OCI-M1 (cell line): ENCODE measurements at places on chromosomes 1 and 21.

DNA sequence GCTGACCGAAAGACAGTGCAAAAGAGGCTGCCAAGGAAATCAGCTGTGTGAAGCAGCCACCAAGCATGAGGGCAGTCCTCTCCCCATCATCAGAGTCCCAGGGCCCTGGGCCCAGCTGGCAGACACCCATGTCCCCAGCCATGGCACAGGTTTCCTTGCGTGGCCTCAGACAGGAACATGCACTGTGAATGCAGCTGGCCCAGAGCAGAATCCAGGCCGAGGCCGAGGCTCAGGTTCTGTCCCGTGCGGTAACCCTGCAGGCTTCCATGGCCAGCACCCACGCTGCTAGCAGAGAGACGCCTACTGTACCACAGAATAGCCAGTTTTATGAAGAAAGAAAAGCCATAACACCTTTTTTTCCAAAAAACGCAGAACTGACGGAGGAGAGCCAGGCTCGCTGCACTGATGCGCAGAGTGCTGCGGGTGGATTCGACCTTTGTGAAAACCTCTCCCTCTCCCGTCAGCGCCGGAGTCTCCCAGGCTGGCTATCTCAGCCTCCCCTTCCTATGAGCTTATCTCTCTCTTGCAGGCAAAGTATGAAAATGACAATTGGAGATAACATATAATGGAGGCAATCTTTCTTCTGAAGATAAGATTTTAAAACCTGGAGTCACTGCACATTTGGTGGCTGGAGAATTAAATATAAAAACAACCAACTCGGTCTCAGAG is 106.6 kb downstream of the NPHP4 start:
- peak; percentile 92 for DNase-seq

DNA sequence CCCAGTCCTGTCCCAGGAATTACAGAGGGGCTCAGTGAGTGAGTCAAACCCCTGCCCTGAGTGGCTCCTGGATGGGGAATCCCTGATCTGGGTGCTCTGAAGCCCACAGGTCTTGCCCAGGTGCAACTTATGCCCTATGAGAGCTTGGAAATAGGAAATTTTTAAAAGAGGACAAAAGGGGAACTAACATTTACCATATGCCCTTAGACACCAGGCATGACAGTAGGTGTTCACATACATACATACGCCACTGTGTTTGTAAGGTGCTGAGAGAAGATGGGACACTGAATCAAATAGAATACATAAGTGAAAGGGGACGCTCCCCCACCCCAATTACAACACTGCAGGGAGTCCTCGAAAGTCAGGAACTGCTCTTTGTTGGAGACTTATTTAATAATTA is 1.4 kb downstream of the CFAP45 start:
- no peak for DNase-seq

DNA sequence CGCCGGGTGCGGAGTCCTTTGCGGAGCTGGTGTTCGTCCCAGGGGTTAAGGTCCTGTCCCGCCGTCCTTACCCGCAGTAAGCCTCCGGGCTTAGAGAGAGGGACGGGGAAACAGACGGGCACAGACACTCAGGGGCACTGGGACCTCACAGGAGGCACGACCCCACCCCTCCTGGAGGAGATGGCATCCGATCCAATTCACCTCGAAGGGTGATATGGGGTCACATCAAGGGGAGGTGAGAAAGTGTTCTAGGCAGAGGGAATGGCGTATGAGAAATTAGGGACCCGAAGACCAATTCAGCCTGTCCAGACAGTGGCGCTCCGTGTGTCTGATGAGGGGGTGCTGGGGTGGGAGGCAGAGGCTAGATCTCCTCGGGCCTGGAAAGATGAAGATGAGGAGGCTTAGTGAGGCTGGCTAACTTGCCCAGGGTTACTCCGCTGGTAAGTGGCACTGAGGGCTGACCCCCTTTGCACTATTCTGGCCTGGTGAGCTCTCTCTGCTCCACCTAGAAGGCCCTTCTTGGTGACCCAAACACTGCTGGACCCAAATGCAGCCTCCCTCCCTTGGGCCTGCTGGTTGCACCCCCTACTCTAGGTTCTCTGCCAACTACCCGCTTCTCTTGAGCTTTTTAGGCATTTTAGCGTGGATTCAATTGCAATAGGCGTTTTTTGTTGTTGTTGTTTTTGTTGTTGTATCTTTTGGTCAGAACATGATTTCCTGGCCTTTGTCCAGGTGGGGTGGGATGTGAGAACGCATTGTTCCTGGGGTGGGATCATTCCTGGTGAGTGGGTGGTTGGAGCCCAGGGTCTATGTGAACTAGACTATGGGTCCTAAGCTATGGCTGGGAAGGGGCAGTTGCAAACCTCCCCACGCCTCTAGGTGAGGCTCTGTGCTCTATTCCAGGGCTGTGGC is 12.3 kb downstream of the BTBD19 start:
- DNase-seq: no peak

- no peak for DNase-seq
Observed at GRCh38 chr1:98842241-98842640, 162.4 kb downstream of the PLPPR5 start.

DNA sequence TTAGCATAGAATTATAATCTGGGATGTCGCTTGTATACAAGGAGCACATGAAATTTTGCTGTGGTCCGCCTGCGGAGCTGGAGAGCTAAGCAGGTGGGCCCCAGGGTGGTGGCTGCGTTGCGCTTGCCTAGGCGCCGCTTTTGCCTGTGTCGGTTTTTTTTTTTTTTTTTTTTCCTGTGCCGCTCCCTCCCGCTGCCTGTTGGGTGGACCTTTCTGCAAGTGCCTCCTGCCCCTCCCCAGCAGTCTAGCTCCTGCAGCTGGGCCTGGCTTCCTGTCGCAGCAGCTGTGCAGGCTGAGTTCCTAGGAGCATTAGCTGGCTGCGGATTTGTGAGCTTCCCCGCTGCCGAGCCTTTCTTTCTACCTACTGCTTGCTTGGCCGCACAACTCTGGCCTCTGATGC is 20.6 kb downstream of the PYHIN1 start:
- DNase-seq: no peak

DNA sequence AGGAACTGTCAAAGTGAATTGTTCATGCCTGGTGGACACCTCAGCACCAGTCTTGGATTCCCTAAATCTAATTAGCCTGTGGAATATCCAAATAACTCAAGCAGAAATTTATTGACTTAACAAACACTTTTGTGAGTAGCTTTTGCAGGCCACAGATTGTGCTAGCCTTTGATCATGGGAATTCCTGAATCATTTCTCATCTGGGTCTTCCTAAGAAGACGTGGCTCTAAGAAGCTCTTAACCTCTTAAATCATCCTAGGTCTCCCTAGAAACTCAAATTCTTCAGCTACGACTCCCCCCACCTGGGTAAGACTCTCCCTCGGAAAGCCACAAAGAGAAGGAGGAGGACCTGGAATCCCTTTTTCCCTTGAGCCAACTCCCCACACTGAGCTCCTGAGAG is 53.8 kb upstream of the PSEN2 start:
- no peak for DNase-seq

GRCh38 chr1:223323491-223324484 is 40.2 kb downstream of the SUSD4 start:
- DNase-seq: no peak

DNA sequence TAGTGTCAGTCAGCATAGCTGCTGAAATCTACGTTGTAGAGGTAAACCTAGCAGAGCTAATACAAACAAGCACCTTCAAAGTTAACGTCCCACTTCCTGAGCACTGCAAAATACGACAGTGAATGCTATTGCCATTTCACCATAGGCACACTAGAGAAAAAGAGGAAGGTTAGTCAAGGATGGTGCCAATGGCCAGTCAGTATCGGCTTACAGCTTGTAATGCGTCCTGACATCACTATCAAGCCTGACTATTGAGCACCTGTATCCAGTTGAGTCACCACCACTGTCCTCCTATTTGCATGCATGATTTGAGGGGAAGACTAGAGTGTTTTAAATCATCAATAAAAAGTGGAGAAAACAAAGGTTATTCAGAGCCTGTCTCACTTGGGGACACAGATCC is 34.4 kb downstream of the NUCKS1 start:
- no peak for DNase-seq

DNA sequence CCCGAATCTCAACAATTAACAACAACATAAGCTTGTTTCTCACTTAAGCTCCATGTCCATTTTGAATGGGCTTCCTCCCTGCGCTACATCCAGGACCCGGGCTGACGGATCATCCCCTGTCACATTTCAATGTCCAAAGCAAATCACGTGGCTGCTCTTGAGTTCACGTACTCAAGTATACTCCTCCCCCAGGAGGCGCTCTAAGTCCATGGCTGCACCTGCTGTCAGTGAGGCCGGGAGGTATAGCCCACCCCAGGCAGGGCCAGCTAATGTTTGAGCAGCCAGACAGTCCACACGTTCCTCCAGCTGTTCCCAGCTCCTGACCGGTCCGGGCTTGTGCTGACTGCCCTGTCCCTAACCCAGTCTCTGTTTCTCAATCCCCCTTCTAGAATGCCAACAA is 220.8 kb downstream of the SLC35F3 start:
- peak; percentile 58 for DNase-seq

- no peak for DNase-seq
Observed at GRCh38 chr1:212366901-212367300, 47.8 kb downstream of the PACC1 start.

DNA sequence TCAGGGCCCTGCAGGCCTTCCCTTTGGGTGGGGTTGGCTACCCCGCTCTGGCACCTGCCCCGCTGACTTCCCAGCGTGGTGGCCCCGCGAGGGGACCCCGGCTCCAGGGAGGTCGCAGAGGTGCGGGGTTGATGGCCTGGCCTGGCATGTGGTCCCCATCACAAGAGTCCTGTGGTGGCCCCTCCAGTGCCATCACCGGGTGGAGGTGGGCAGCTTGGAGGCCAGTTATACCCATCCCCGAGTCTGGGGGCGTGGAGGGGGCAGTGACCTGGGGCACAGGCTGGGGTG is 26.8 kb downstream of the PRMT2 start:
- no peak for DNase-seq
